ENCODE measurements at places on chromosomes 6 and 20. TPM values are rescaled to one million over a fixed set of nuclear protein-coding genes. Genes with fewer than 3 reads are reported as not detected.

Gene WFDC10B
- total RNA-seq: not detected

Gene SH3BGRL2
- total RNA-seq: 0.70 TPM

Gene TCP11
- total RNA-seq: not detected

Gene CRISP3
- total RNA-seq: not detected

Gene SCRT2
- total RNA-seq: not detected

Gene ADNP
- total RNA-seq: 60.0 TPM

Gene FOXQ1
- total RNA-seq: not detected

GRCh38 chr6:19999319-20000191 lies 162.4 kb downstream of the ID4 start:
- DNase-seq: peak; percentile 55

DNA sequence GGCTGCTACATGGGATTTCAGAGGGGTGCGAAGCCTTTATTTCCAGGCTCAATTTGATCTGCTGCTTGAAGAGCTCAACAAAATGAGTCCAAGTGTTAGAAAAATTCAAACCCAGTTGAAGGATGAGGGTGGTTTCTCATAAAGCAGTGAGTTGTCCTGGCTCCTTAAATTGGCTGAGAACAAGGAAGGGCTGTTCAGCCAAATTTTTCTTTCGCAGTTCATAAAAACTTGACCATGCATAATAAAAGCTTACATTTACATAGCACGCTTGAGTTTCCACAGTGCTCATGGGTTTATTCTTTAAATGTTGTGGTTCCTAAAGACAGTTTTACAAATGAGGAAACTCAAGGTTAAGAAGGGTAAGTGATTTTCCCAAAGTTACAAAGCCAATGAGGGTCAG lies 174.4 kb upstream of the FOXA2 start:
- no peak for DNase-seq

- peak; percentile 5 for DNase-seq
Observed at GRCh38 chr6:169326067-169326799, 72.6 kb upstream of the THBS2 start.

GRCh38 chr20:11210611-11211010 lies 536.8 kb upstream of the JAG1 start:
- DNase-seq: no peak

DNA sequence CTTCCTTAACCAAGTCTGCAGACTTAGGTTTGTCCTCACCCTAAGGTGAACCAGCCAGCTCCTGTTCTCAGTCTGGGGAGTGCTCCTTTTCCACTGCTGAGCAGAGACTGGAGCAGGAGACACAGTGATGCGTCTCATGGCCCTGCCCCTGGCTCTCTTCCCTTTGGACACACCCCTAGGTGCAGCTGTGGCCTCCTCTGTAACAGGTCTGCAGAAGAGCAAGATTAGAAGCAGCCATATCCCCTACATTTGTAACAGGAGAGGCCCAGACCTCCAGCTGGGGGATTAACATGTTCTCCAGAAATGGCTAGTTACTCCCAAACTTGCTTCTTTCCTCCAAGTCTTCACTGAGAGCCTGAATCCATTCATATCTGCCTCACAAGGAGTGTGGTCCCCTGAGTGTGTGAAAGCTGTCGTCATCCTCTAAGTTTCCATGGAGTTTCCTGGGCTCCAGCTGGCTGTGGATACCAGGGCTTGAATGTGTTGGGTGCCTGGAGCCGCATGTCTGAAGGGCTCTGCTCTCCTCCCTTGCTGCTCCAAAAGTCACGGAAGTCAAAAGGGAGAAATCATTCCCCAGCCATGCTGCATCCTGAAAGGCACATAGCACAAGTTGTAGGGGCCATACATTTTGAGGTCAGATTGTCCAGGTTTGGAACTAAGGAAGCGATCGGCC lies 57.7 kb downstream of the PPP1R14C start:
- DNase-seq: no peak

- DNase-seq: no peak
Observed at GRCh38 chr20:61883857-61884393, 181.8 kb downstream of the TAF4 start.

All from activated CD8-positive, alpha-beta T cell treated with anti-CD3 and anti-CD28 coated beads for 36 hours (primary cell).